HFFc6 (cell line): ENCODE measurements at places on chromosomes 5 and 9. TPM values are rescaled to one million over a fixed set of nuclear protein-coding genes. Genes with fewer than 3 reads are reported as not detected.
A peak's percentile ranks its signal among the peaks of the same experiment; 100 is the strongest.

GRCh38 chr5:153903321-153903720 is 135.4 kb downstream of the FAM114A2 start:
- DNase-seq = no peak

- peak; percentile 33 for DNase-seq
These were observed 123.6 kb downstream of the INVS start for GRCh38 chr9:100222674-100223073.

- DNase-seq = no peak
These were observed 2.5 kb downstream of the MYMK start for GRCh38 chr9:133522073-133522910.

- DNase-seq = peak; percentile 29
These were observed at the start of gene CFAP77 for GRCh38 chr9:132409828-132410528. Gene CFAP77 (plus strand): TSS chr9:132410211. CDS start chr9:132410272, 61 bp downstream.

DNA sequence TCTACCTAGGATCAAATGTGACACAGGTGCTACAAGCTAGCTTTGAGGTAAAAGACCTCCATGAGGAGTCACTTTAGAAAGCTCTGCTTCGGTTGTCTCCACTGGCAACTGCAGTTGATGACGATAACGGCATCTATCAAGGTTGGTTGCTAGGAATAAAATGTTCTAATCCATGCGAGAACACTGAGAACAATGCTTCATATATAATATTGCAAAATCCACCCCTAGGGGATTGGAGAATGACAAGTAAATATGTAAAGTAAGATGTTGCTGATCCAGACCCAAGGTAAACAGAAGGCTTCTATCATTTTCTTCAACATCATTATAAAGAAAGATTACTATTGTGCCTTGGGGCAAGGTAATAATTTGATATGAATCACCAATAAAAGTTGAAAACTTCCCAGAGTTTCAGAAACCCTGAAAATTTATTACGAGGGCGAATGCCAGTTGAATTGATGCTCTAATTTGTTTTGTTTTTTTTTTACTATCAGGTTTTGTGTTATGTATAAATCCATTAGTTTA is 1003.4 kb downstream of the CDH18 start:
- DNase-seq = no peak

GRCh38 chr5:68953231-68953874 is 140.5 kb upstream of the SLC30A5 start:
- DNase-seq = no peak

GRCh38 chr5:160021831-160022446 is 13.0 kb downstream of the TTC1 start:
- DNase-seq = peak; percentile 69

- no peak for DNase-seq
These were observed 106.4 kb downstream of the CDK5RAP2 start for GRCh38 chr9:120473608-120474007.

GRCh38 chr5:157593052-157593757 is 17.6 kb upstream of the ADAM19 start:
- DNase-seq = no peak

The RNF224 gene
- total RNA-seq = not detected in 3 replicates

The NME5 gene
- total RNA-seq = 0.24 to 0.41 TPM in 2 of 3 replicates, not detected in the other

The PTGER4 gene
- 1.3 to 3.9 TPM (median 1.4 TPM) in 3 replicates for total RNA-seq
